ENCODE measurements at places on chromosomes 13 and 19.

DNA sequence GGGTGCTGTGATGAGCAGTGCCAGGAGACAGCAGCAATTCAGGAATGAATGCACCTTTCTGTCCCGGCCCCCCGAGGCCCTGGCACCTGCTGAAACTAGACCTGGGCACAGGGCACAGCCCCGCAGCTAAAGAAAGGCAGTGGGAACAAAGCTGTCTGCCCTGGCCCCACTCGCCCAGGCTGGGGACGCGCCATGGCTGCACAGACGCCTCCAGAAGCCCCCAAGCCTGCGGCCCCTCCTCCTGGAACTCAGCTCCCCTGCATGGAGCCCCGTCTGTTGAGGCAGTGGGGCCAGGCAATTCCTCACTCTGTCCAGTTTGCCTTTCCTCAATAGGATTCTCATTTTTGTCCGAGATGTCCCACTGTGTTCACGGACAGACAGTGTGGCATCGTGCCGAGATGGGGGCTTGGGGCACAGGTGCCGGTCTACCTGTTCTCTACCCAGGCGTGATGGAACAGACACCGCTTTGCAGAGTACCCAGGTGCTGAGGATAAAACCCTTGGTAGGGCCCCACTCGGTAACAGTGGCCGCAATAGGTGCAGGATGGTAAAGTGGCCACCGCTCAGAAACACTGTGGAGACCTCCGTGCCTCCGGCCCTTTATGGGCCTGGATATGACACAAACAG lies 146.5 kb upstream of the SOX1 start:
- no peak overlapping the region for H3K4me3 ChIP-seq
- no peaks in the 10 kb centered on the region for H3K4me1 ChIP-seq
- DNase-seq = peak; percentile 12
- no peak overlapping the region for H3K27ac ChIP-seq
- no peaks in the 10 kb centered on the region for H3K36me3 ChIP-seq
- H3K27me3 ChIP-seq = peaks cover 10% of the 10 kb centered on the region

- H3K4me3 ChIP-seq = no peak overlapping the region
- H3K4me1 ChIP-seq = no peaks in the 10 kb centered on the region
- H3K36me3 ChIP-seq = no peaks in the 10 kb centered on the region
- DNase-seq = no peak
- H3K27me3 ChIP-seq = peaks cover 3% of the 10 kb centered on the region
- H3K27ac ChIP-seq = no peak overlapping the region
Observed at GRCh38 chr13:50573066-50573465, 270.4 kb downstream of the DLEU7 start.

GRCh38 chr13:65336916-65337315 lies 1893.2 kb downstream of the PCDH9 start:
- no peaks in the 10 kb centered on the region for H3K27me3 ChIP-seq
- no peaks in the 10 kb centered on the region for H3K4me1 ChIP-seq
- no peak overlapping the region for H3K27ac ChIP-seq

GRCh38 chr19:49710372-49710951 lies 19.5 kb downstream of the CPT1C start:
- no peak overlapping the region for H3K27ac ChIP-seq
- DNase-seq = no peak
- H3K36me3 ChIP-seq = no peaks in the 10 kb centered on the region
- H3K4me1 ChIP-seq = no peaks in the 10 kb centered on the region
- H3K4me3 ChIP-seq = no peak overlapping the region
- peaks cover 16% of the 10 kb centered on the region for H3K27me3 ChIP-seq

GRCh38 chr19:33646306-33646705 lies 24.6 kb downstream of the CHST8 start:
- DNase-seq = no peak
- no peaks in the 10 kb centered on the region for H3K36me3 ChIP-seq
- no peak overlapping the region for H3K27ac ChIP-seq
- no peak overlapping the region for H3K4me3 ChIP-seq
- H3K4me1 ChIP-seq = no peaks in the 10 kb centered on the region

- H3K4me3 ChIP-seq = no peak overlapping the region
- DNase-seq = no peak
- H3K4me1 ChIP-seq = peaks cover 4% of the 10 kb centered on the region
- H3K27ac ChIP-seq = no peak overlapping the region
- peaks cover 4% of the 10 kb centered on the region for H3K27me3 ChIP-seq
- no peaks in the 10 kb centered on the region for H3K36me3 ChIP-seq
Observed at GRCh38 chr19:33812388-33813330, 16.0 kb downstream of the KCTD15 start.

DNA sequence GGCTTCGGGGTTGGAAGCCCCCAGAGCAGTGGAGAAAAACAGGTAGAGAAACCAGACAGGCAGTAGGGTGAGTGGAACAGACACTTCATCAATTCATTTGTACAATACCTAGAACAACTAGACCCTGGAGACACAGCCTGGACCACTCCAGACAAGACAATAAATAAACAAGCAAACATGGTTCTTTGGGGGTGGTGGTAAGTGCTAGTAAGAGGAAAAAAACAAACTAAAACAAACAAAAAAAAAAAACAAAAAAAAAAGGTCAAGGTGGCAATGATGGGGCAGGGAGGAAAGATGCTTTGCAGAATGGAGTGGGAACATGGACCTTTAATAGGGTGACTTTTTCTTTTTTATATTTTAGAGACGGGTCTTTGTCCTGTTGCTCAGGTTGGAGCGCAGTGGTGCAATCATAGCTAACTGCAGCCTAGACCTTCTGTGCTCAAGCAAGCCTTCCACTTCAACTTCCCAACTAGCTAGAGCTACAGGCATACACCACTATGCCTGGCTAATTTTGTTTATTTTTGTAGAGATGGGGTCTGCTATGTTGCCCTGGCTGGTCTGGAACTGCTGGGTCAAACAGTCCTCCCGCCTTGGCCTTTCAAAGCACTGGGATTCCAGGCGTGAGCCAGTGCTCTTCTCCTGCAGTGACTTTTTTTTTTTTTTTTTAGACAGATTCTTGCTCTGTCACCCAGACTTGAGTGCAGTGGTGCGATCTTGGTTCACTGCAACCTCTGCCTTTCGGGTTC lies 3.1 kb downstream of the JUNB start:
- DNase-seq = no peak
- H3K27ac ChIP-seq = peak overlapping the region; percentile 93
- peaks cover 16% of the 10 kb centered on the region for H3K36me3 ChIP-seq
- peaks cover 39% of the 10 kb centered on the region for H3K4me1 ChIP-seq
- peak overlapping the region; percentile 75 for H3K4me3 ChIP-seq
- H3K27me3 ChIP-seq = peaks cover 7% of the 10 kb centered on the region

DNA sequence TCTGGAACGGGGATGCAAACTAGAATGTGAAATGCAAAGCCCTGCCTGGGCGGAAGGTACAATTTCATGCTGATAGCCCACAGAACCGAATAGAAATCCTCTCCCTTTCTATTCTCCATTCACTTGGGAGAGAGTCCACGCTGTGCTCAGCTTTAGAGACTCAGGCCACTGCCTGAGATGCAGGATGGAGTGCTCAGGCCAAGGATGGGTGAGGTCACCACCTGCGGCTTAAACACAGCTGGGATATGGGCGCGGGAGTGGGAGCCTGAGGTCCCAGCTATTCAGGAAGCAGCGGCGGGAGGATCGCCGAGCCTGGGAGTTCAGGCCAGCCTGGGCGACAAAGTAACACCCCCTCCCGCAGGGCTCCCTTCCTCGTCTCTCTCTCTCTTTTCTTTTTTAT lies 446 bp upstream of the ZNF83 start:
- H3K4me3 ChIP-seq = peak overlapping the region; percentile 89
- no peaks in the 10 kb centered on the region for H3K27me3 ChIP-seq
- peak overlapping the region; percentile 2 for H3K27ac ChIP-seq
- peak; percentile 23 for DNase-seq
- H3K36me3 ChIP-seq = peaks cover 42% of the 10 kb centered on the region

DNA sequence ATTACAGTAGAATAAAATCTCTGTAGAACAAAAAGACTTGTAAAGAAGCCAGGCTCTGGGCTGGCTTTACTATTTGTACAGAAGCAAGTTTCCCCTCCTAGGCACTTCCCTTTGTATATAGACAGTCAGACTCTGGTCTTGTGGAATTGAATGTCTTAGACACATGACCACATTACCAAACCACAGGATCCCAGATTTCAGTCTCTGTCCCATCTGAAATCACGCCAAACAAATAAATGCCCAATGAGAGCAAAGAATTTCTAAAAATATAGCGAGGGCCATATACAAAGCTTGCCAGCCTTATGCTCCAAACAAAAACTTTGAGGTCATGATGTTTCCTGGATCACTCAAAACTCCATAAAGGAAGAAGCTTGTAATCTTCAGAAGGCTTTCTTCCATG lies 23.9 kb downstream of the CCDC70 start:
- DNase-seq = no peak
- no peaks in the 10 kb centered on the region for H3K4me1 ChIP-seq
- peaks cover 14% of the 10 kb centered on the region for H3K27me3 ChIP-seq
- no peak overlapping the region for H3K4me3 ChIP-seq
- no peaks in the 10 kb centered on the region for H3K36me3 ChIP-seq
- H3K27ac ChIP-seq = no peak overlapping the region

- no peaks in the 10 kb centered on the region for H3K36me3 ChIP-seq
- H3K27me3 ChIP-seq = no peaks in the 10 kb centered on the region
- no peak overlapping the region for H3K4me3 ChIP-seq
- H3K27ac ChIP-seq = no peak overlapping the region
- no peak for DNase-seq
Observed at GRCh38 chr19:28898249-28898648, 314.7 kb downstream of the UQCRFS1 start.

- H3K4me1 ChIP-seq = peaks cover 20% of the 10 kb centered on the region
- H3K27me3 ChIP-seq = peaks cover 2% of the 10 kb centered on the region
- peak within 1 kb of the TSS; percentile 92 for H3K27ac ChIP-seq
- peak; percentile 85 for DNase-seq
- peaks cover 8% of the 10 kb centered on the region for H3K36me3 ChIP-seq
- H3K4me3 ChIP-seq = peak within 1 kb of the TSS; percentile 79
Observed at GRCh38 chr19:46860846-46861690, at the start of gene ARHGAP35. Gene ARHGAP35, plus strand, starts transcription at chr19:46860997. Its CDS starts 57,679 bp downstream, at chr19:46918676.

GRCh38 chr13:28476919-28477708 lies 17.8 kb downstream of the FLT1 start:
- H3K4me3 ChIP-seq = no peak overlapping the region
- H3K27ac ChIP-seq = no peak overlapping the region
- no peak for DNase-seq
- H3K27me3 ChIP-seq = peaks cover 4% of the 10 kb centered on the region

DNA sequence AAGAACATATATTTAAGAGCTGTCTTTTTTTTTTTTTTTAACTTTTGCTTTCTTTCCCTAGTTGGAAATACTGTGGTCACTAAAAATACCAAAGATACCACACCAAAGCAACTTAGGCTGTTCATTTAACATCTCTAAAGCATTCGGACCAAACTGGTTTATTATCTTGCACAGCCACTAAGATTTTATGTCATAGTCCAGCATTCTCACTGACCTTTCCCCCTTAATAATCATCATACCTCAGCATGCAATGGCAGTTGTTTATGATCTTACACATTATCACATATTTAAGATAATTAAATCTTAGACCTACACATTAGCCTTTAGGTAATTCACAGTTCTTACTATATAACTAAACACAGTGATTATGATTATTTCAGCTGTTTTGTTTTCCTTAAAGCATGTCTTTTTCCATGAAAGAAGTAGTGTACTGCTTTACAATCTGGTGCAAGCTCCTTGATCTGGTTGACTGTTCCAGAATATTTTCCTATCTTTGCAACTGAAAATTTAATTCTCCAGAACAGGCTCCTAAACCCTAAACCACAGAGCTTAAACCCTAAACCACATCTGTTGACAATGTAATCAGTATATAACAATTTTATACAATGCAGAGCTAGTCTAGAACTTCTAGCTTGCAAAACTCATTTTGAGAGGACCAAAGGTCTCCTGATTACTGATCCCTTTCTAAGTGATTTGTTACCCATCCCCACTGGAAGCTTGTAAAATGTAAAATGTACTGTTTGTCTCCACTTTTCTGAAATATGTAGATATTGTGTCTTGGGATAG lies 74.2 kb downstream of the CDK8 start:
- H3K36me3 ChIP-seq = no peaks in the 10 kb centered on the region
- no peak overlapping the region for H3K27ac ChIP-seq
- no peak overlapping the region for H3K4me3 ChIP-seq
- no peaks in the 10 kb centered on the region for H3K27me3 ChIP-seq
- DNase-seq = no peak

- peaks cover 18% of the 10 kb centered on the region for H3K4me1 ChIP-seq
- H3K27ac ChIP-seq = no peak overlapping the region
- no peak for DNase-seq
- no peak overlapping the region for H3K4me3 ChIP-seq
Observed at GRCh38 chr19:49109569-49110233, 4.5 kb upstream of the LIN7B start.

GRCh38 chr13:113089693-113090414 lies 15.7 kb upstream of the F7 start:
- H3K27ac ChIP-seq = no peak overlapping the region
- H3K4me3 ChIP-seq = no peak overlapping the region
- DNase-seq = no peak
- no peaks in the 10 kb centered on the region for H3K27me3 ChIP-seq

DNA sequence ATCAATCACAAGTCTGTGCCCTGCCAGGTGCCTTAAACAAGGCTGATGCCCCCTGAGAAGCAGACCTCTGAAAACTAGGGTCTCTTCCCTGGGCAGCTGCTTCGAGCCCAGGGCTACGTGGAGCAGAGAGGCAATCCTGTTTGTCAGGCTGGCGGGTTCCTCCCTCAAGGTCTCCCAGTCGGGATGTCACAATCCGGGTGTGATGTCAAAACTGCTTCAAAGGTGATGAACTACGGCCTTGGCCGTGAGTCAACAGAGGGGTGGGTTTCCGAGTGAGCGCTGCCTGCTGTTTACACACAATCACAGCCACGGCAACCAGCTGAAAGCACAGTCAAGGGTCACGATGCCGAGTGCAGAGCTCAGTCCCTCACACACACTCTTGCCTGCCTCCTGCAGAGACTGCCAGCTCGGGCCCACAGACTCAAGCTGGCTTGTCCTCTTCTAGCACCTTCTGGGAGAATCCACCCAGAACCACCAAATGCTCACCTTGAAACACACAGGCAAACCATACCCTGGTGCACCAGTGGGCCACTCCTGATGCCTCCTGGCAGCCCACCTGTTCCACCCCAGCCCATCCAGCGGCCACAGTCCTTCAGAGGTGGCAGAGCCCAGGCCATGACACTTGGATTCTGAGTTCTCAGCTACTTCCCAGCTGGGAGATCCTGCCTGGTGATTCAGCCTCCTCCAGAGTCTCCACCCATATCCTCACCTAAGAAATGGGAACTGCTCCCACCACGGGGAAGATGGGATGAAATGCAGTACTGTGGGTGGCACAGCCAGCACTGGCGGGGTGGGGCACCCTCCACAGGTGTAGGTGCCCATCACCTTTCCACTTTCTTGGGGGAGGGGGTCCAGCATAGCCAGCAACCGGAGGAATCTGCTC lies 6.8 kb downstream of the ELL start:
- H3K4me3 ChIP-seq = no peak overlapping the region
- H3K4me1 ChIP-seq = peaks cover 15% of the 10 kb centered on the region
- DNase-seq = no peak
- H3K27me3 ChIP-seq = no peaks in the 10 kb centered on the region

DNA sequence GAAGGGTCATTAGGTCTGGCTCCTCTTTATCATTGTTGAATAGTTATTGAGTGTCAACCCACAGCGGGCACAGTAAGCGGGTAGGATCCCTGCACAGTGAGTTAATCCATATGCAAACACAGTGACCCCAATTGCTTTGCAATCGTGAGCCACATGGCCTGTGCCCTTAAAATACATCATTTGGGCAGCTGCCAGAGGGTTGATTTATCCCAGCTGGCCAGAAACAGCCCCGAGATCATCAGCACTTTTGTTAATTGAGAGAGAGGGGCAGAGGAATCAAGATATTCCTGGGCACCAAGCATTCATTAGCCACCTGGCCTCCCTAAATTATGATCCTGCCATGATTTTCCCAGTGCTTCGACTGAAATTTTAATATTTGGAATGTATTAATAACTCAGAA lies 9.8 kb upstream of the CNMD start:
- H3K36me3 ChIP-seq = no peaks in the 10 kb centered on the region
- H3K4me3 ChIP-seq = no peak overlapping the region
- no peaks in the 10 kb centered on the region for H3K4me1 ChIP-seq
- no peak overlapping the region for H3K27ac ChIP-seq
